ENCODE measurements at places on chromosomes 3 and 15.
A peak's percentile ranks its signal among the peaks of the same experiment; 100 is the strongest.

DNA sequence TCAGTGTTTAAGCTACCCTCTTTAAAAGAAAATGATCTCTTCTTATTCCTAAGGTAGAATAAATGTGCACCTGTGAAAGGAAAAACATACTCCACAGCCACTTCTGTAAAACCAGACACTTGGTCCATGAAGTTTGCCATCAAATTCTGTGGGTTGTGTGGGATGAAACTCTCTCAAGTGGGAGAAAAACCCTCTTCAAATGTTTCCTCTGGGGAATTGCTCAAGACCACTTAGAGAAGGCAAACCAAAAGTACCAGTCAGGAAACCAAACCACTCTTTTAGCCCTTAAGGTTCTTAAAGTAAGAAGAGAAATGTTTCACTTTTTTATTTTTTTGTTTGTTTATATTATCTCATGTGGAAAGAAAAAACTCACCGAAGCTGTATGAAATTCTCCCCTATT, 1.2 kb downstream of the COL8A1 start:
- no peak for DNase-seq

DNA sequence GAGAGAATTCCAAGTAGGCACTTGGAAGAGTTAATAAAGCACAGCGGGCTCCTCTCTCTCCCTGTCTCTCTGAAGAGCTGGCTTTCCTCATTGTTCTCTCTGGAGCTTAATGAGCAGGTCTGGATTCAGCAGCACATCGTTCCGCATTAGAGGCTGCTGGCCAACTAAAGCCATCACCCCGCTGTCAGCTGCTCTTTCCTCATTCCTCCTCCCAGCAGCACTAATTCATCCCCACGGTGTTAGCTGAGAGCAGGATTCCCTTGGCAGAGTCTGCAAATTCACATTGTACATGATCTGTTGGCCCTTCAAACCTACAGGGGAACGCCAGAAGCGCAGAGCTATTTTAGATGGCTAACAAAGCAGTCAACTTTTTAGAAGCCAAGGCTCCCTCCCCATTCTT, 44.2 kb downstream of the SGO1 start:
- DNase-seq = peak; percentile 97

DNA sequence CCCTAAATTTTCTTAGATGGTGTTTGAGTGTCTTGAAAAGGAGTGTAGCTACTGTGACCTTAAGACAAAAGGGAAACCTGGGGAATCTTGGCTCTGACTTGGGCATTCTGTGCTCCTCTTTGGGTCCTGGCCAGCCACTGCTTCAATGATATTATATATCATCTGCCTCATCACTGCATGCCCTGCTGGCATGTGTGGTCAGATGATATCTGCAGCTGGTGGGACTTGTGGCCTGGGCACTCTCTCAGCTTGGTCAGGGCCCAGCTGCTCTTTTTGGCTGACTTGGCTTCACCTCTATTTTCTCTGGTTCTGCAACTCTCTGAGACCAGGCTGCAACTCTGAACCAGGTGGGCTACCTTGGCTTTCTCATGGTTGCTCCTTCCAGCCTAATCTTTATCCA, 446.1 kb upstream of the RARB start:
- no peak for DNase-seq

GRCh38 chr15:40826423-40827075, 2.0 kb downstream of the PPP1R14D start:
- DNase-seq = no peak

GRCh38 chr3:133570139-133570936, 3.1 kb upstream of the CDV3 start:
- DNase-seq = no peak

DNA sequence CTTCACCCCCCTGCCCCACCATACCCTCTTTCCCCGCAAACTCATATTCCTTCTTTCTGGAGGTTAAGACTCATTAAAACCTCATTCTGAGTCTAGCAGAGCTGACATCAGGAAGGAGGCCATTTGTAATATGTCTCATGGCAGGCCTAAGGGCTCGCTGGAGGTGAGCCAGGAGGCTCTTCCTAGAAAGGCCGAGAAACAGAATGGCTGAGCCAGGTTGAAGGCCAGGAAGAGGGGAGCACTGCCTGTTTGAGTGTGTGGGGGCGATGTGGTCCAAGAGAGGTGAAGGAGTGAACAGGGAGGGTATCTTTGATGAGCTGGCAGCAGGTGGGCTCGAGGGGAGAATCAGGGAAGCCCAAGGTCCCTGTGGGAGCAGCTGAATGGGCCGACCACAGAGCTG, 317.3 kb downstream of the TLE3 start:
- peak; percentile 10 for DNase-seq

DNA sequence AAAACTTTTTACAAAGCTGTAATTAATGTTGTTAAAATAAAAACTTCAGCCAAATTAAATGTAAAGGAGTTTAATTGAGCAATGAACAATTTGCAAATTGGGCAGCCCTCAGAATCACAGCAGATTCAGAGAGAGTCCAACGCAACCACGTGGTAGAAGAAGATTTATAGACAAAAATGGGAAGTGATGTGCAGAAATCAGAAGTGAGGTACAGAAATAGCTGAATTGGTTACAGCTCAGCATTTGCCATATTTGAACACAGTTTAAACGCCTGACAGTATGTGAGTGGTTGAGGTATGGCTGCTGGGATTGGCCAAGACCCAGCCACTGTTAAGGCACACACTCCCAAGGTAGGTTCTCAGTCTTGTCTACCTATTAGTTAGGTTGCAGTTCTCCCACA, 14.4 kb upstream of the PLA2G4D start:
- DNase-seq = no peak

GRCh38 chr15:100220058-100220768, 121.6 kb downstream of the ADAMTS17 start:
- no peak for DNase-seq

DNA sequence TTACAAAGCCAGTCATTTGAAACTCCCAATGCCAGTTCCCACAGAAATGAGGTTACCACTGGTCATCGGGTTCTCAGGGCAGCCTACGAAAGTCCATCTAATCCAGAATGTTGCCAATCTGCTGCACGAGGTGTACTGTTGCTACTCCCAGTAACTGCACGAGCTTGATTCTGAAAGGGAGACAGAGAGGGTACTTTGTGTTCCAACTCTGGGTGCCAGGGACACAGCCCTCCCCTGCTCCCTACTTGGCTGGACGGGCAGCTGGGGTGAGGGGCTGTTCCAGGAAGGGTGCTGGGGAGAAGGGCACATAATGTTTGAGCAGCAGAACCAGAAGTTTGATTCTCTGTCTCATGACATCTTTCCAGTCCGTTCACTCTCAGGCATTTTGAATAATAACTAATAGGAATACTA, 27.1 kb upstream of the OSBPL11 start:
- DNase-seq = peak; percentile 25

DNA sequence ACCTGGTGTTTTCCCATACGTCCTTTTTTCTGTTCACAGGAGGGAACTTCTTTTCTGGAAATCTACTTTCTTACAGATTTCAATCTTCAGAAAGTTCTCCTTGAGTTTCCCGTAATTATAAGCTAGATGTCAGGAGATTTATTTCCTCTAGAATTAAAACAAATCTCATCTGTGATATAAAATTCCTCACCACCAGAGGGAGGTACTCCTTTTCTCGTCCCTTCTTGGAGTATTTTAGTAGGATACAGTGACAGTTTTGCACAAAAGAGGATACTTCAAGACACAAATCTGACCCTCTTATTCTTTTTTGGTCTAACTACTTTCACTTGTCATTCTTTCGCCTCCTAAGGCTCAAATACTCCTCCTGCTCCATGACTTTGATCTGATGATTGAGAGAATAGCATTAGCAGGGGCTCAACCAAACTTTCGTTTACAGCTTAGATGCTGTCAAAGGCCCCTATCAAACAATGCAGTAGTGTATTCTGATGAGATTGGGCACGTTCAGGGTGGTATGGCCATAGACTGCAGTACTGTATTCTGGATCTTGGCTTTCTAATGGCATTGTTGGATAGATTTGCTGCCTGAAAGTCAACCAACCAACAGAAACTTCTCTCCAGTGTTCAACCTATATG, 38.0 kb downstream of the TMEM41A start:
- no peak for DNase-seq

- DNase-seq = no peak
Observed at GRCh38 chr15:68209735-68210408, 4.7 kb upstream of the CALML4 start.

- DNase-seq = peak; percentile 93
Observed at GRCh38 chr3:52220380-52221026, 4.9 kb downstream of the TLR9 start.

- DNase-seq = peak; percentile 11
Observed at GRCh38 chr15:100125401-100126191, 216.2 kb downstream of the ADAMTS17 start.

- no peak for DNase-seq
Observed at GRCh38 chr3:41137686-41138111, 61.6 kb upstream of the CTNNB1 start.

DNA sequence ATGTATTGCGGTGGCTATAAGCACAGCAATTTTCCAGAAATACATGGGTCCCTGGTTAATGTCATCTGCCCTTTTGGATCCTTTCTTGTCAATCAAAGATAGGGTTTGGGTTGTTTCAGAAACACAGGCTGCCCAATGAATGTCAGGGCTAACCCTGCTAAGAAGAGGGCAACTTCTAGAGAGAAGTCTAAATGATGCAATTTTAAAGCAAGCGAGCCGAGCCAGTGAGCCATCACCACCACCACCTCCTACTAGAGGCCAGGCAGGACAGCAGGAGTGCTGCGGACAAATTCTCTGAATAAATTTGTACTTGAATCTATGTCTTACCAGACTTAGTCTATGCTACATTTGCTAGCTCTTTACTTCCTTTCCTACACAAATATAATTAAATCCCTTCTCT, 248.4 kb downstream of the CTNNB1 start:
- no peak for DNase-seq

GRCh38 chr3:38029400-38030125, at the start of gene PLCD1:
Gene PLCD1 (minus strand): TSS chr3:38029642. CDS start chr3:38029539, 103 bp downstream.
- peak; percentile 23 for DNase-seq

GRCh38 chr3:55434789-55435188, 52.3 kb downstream of the WNT5A start:
- no peak for DNase-seq

GRCh38 chr15:66655997-66656396, 46.0 kb upstream of the SMAD6 start:
- no peak for DNase-seq

- DNase-seq = no peak
Observed at GRCh38 chr3:192382861-192383260, 344.5 kb downstream of the FGF12 start.

- DNase-seq = no peak
Observed at GRCh38 chr3:127389420-127389819, 101.6 kb upstream of the PRR20G start.

Measured in G401 (cell line).